Cerebellar cortex (tissue), 1 donor: ENCODE measurements at places on chromosomes 1 and 21.

GRCh38 chr1:227947386-227947675 lies 401 bp downstream of the WNT9A start:
- peak; percentile 17 for DNase-seq

GRCh38 chr1:50978852-50979781 lies 9.1 kb downstream of the CDKN2C start:
- DNase-seq, result peak; percentile 62

DNA sequence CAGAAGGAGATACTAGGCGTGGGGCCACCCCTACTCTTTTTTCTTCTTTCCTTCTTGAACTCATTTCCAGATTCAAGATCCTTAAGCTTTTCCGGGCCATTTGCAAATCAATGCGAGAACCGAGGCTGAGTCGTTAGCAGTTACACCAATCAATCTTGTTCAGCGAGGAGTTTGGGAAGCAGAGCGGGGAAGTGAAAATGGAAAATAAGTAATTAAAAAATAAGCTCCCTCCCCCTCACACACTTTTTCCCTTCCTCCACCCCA lies 1.7 kb upstream of the NEGR1 start:
- DNase-seq, result no peak

GRCh38 chr21:17513214-17514123 lies 626 bp downstream of the CXADR start:
- DNase-seq, result peak; percentile 60

GRCh38 chr1:46174448-46175231 lies at the start of gene TSPAN1:
TSS of gene TSPAN1 (plus strand) at chr1:46175087. CDS start at chr1:46181108, 6,021 bp downstream.
- DNase-seq, result peak; percentile 98

GRCh38 chr1:223230161-223230881 lies 87.3 kb upstream of the TLR5 start:
- no peak for DNase-seq

DNA sequence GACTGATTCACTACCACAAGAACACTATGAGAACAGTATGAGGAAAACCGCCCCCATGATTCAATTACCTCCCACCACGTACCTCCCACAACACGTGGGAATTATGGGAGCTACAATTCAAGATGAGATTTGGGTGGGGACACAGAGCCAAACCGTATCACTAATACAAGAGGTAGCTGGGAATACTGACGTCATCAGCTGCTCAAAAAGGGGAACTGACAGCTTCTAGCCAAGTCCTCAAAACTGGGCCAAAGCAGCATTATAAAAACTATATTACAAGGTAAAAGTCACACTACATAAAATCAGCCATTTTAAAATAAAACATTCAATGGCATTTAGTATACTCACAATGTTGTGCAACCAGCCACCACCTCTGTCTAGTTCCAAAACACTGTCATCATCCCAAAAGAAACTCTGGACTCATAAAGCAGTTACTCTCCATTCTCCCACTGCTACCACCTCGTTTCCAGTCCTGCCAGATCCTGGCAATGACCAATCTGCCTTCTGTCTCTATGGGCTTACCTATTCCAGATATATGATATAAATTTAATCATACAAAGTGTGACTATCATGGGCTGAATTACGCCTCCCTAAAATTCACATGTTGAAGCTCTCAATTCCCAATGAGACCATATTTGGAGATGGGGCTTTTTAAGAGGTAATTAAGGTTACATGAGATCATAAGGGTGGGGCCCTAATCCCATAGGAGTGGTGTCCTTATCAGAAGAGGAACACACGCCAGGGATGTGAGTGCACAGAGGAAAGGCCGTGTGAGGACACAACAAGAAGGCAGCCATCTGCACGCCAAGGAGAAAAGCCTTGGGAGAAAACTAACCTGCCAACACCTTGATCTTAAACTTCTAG lies 192.1 kb downstream of the SETD4 start:
- no peak for DNase-seq

GRCh38 chr1:66197785-66198184 lies 336.2 kb upstream of the SGIP1 start:
- peak; percentile 15 for DNase-seq

DNA sequence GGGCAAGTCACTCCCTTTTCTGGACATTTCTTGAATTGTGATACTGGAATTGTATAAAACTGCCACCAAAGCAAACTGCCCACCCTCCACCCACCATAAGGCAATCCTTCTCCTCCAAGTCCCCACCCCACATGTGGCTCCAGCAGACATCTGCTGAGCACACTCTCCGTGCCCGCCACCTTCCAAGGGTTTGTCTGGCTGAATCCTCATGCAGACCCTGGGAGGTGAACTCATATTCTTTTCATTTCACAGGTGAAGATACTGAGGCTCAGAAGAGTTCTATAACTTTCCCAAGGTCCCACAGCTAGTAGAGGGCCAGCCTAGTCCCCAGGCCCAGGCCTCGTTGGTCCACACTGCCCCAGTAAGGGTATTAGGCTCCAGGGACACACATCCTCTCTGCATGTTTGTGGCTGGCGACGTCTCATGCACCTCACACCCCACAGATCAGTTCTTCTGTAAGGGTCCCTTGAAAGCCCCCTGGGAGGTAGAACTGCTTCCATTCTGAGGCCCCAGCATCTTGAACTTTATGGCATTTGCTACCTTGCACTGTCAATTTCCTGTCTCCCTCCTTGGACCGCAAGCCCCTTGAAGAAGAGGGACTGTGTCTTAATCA lies 14.1 kb downstream of the CNTN2 start:
- no peak for DNase-seq

DNA sequence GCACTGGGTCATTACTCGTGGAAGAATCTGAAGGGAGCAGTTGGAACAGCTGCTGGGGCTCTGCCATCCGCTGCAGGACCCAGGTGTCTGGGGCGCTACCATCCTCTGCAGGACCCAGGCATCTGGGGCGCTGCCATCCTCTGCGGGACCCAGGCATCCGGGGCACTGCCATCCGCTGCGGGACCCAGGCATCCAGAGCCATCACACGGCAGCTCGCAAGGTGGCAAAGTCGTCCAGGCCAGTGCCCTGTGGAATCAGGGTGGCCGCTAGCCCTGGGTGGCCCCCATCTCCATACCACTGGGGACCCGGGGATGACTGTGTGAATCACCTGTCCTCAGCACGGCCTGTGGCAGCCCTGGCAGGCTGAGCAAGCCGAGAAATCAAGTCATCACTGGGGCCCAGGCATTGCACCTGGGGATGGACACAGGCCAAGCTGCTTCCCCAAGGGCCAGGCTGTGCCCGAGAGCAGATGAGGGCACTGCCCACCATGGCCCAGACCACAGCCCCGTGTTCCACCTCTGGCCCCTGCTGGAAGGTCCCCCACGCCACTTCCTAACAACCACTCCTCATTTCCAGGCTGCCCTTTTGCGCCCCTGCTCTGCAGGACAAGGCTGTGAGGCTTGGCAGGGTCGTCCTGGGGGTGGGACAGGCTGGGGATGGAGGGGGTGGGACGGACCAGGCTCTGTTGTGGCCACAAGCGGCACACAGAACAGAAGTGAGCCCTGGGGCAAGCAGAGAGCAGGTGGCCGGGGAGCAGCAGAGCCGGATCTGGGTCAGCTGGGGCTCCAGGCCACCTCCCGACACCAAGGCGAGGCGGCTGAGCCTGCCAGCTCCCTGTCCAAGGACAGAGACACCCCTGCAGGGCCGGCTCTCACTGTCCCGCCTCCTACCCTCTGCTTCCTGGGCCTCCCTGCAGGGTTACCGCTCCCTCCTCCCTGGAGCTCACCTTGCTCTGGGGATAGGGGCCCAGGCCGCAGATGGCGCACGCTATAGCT lies 12.7 kb downstream of the GABRD start:
- peak; percentile 90 for DNase-seq

- no peak for DNase-seq
Observed at GRCh38 chr1:182713492-182713891, 29.1 kb upstream of the RGS8 start.

- DNase-seq, result no peak
Observed at GRCh38 chr1:18446751-18447150, 34.0 kb upstream of the KLHDC7A start.

DNA sequence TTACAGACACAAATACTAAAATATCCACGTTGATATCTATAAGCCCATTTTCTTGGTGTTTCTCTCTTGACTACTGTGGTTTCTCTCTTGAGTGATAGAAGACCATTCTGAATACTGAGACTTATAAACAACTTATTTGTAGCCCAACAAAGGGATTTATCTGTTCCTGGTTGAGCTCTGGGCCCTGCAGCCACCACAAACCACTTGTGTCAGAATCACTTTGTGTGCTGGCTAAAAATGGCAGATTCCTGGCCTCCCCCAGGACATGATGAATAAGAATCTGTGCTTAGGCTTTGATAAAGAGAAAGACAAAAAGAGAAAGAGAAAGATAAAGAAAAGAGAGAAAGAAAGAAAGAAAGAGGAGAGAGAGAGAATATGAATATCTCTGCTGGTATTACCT lies 18.9 kb upstream of the MCOLN2 start:
- DNase-seq, result no peak

DNA sequence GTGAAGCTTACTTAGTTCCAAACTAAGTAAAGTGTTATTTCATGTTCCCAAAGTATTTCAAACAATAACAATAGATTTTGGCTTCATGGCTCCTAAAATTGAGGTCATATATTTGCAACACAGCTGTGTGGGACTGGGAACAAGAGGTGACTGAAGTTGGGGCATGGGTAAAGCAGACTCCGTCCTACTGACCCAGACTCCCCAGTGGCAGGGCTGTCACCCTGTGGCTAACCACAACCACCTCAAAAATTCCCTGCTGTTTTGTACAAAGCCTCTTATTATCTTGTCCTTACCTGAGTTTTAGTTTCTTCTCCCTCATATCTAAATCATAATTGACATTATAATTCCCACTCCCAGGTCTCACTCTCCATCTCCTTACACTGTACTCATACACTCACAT lies 117.6 kb downstream of the PTGER3 start:
- no peak for DNase-seq

DNA sequence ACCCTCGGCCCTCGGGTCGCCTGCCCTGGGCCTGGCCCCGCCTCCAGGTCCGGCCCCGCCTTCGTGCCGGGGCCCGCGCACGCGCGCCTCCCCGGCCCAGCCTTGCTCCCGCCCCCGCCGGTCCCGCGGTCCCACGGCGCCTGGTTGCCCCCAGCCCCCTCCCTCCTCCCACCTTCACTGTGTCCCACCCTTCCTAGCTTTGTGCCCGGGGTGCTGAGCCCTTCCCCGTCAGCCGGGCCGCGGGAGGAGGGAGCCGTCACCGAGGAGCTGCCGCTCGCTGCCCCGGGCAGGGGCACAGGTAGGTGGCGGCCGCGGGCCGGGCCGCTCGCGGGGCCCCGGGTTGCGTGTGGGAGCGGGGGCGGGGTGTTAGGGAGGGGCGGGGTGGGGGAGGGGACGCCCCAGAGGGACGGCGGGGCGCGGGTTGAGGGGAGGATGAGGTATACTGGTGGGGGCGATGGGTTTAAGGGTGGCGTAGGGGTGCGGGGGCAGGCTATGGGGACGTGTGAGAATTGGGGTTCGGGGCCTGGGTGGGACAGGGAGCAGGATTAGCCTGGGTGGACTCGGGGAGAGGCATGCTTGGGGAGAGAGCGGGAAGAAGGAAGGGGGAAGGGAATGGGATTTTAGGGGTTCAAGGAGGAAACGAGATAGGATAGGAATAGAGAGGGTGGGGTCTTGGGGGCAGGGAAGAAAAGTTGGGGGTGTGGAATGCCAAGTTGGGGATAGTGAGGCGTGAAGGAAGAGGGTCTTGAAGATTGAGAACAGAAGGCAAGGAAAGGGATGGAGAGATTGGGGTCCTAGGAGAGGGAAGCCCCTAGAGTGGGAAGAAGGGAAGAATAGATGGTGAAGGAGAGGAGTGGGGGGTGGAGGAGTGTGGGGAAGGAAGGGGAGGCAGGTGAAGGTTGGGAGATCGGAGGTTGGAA lies at the start of gene LRRC42:
LRRC42 (plus strand) TSS at position 99 of the 920 bp plus-strand sequence. CDS start 5,650 bp downstream, outside the sequence.
- DNase-seq, result no peak

- DNase-seq, result no peak
Observed at GRCh38 chr21:14766241-14766640, 220.1 kb upstream of the SAMSN1 start.

- no peak for DNase-seq
Observed at GRCh38 chr21:44537930-44538911, 1.8 kb downstream of the KRTAP10-1 start.

DNA sequence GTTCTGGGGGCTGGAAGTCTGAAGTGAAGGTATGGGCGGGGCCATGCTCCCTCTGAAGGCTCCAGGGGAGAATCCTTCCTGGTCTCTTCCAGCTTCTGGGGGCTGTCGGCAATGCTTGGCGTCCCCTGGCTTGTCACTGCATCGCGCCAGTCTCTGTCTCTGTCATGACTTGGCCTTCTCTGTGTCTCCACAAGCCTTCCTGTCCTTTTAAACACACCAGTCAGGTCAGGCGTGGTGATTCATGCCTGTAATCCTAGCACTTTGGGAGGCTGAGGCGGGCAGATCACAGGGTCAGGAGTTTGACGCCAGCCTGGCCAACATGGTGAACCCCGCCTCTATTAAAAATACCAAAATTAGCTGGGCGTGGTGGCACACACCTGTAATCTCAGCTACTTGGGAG lies 125.3 kb downstream of the ACTL8 start:
- no peak for DNase-seq

DNA sequence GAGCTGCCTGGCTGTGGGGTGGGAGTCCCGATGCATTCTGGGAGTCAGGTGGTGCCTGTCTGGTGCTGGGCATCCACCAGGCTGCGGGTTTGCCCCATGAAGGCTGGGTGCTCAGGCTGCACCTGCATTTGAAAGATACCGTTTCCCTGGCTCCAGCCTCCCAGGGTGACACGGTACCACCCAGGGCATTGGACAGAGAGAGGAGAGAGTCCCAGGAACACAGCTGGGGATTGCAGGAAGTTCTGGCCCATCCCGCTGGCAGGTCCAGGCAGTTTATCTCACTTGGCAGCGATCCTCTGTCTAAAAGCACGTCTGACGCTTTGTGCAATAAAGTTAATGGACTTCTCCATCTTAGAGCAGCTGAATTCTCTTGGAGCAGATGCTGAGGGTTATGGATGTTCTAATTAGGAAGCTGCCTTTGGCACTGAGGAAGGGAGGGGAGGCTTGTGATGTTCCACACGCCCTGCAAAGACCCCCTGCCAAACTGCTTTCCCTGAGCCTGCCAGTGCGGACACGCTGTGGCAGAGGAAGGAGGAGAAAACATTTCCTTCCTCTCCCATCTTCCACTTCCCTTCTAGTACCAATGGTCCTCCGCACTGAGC lies 246.9 kb downstream of the GRIK3 start:
- DNase-seq, result no peak
